ENCODE measurements at places on chromosomes 16 and 17.

GRCh38 chr16:85989376-85989775, 90.4 kb downstream of the IRF8 start:
- no peak for DNase-seq

DNA sequence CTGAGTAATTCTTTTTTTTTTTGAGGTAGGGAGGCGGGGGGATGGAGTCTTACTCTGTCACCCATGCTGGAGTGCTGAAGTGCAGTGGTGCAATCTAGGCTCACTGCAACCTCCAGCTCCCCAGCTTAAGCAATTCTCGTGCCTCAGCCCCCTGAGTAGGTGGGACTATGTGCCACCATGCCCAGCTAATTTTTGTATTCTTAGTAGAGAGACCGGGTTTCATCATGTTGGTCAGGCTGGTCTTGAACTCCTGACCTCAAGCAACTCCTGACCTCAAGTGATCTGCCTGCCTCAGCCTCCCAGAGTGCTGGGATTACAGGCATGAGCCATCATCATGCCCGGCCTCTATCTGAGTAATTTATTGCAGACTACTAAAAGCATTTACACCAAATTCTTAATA, 19.4 kb downstream of the KPNB1 start:
- DNase-seq, result no peak

GRCh38 chr17:70076189-70076588, 1.2 kb downstream of the KCNJ16 start:
- no peak for DNase-seq

DNA sequence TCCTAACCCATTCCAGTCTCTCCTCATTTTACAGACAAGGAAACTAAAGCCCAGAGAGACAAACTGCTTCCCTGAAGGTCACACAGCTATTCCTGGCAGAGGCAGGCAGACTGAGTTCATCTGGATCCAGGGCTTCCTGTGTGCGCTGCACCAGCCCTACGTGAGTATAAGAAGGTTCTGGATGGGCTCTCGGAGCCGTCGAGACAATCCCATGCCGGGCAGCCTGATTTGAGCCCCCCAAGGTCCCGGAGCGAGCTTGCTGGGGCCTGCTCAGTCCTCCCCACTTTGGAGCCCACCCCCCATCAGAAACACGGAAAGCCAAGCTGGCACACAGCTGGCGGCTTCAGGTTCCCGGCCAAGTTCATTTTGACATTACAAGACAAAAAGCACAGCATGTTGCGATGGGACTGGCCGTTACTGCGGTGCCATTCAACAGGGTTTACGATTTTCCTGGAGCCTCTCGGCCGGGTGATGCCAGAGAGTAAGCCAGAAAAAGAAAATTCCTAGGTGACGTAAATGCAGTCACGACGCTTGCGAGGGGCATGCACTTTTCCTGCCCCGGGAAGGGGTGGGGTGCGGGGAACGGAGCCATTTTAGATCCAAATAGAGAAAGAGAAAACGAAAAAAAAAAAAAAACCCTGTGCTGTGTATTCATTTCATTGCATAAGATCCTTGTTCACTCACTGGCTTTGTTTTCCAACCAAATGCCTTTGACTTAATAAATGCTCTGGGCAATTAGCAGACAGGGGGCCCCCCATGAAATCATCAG, 167.1 kb upstream of the FOXF1 start:
- no peak for DNase-seq

DNA sequence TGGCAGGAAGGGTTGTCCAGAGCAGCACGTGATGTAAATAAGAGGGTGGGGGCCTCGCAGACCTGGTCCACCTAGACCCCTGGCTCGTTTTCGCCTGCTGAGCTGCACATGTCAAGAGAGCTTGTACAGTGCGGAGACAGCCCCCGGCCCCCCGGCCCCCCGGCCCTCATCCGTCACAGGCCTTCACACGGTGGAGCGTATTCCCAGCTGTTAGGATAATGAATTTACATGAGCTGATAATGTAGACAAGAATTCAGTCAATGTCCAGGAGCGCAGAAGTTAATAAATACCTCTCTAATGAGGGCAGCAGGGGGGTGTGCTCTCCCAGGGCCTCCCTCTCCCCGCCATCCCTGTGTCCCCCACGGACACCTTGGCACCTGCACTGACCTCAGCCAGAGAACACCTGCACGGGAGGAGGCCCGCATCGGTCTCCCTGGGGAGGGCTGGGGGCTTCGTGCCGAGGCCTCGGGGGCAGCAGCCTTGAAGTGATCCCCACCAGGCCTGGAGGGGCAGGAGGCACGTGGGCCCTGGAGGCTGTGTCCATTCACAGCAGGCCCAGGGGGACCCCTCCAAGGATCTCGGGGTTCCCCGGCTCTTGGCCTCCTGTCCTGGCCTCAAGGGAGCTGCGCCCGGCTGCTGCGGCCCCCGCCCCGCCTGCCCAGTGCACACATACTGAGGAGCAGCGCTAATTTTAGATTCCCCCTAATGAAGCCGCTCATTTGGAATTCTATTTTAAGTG, 14.6 kb downstream of the GSE1 start:
- DNase-seq, result no peak

DNA sequence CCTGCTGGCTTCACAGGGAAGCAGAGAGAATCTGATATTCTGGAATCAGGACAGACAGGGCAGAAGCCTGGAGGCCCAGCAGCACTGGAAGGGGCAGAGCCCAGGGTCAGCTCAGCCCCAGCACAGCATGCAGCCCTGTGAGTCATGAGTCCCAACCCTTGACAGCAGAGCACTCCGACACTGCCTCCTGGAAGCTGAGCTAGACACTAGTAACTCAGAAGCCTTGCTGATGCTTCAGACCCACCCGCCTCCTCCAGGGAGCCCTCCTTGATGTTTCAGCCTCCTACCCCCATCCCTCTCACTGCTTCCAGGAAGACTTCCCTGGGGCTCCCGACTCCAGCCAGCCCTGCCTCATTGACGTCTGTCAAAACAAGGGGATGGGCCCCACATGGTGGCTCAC, 6.9 kb downstream of the CAMKK1 start:
- DNase-seq, result no peak

GRCh38 chr16:87956365-87957231, 5.4 kb downstream of the BANP start:
- DNase-seq, result peak; percentile 79

DNA sequence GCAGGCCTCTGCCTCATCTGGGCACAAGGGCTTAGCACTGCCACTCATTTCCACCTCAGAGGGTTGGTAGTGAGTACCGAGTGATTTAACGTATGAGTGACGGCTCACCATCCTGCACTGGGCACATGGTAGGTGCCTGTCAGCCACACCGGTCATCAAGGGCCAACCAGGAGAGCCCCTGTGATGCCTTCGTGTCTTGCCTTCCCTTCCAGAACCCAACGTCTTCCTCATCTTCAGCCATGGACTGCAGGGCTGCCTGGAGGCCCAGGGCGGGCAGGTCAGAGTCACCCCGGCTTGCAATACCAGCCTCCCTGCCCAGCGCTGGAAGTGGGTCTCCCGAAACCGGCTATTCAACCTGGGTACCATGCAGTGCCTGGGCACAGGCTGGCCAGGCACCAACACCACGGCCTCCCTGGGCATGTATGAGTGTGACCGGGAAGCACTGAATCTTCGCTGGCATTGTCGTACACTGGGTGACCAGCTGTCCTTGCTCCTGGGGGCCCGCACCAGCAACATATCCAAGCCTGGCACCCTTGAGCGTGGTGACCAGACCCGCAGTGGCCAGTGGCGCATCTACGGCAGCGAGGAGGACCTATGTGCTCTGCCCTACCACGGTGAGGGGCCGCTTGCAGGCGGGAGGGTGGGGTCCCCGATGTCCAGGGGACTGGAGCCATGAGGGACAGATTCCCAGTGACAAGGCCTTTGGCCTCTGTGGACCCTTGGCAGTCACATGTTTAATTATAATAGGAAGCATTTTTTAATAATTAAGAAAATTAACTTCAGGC, 37.1 kb downstream of the MRC2 start:
- no peak for DNase-seq

GRCh38 chr16:67814567-67814966, 7.9 kb downstream of the TSNAXIP1 start:
- DNase-seq, result no peak

DNA sequence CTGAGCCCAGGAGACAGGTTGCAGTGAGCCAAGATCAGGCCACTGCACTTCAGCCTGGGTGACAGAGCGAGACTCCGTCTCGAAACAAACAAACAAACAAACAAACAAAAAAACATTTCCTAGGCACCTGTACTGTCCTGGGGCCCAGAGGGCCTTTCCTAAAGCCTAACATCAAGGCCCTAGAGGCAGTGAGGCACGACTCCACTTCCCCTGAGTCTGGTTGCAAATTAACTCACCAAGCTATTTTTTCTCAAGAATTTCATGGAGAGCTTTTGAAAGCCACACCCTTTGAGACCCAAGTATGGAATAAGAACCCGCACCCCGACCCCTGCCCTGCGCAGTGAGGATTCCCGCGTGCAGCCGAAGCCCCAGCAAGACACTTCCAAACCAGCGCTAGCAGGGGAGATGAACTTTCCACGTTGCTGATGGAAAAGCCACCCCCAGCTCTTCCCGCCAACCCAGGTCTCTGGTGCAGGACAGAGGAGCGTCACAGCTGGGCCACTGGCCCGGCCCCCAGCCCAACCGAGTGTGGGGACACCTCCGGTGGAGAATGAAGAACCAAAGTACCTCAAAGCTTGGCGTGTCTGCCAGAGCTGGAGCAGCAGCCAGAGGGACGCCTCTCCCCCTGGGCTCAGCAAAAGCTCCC, 1.2 kb downstream of the CHST5 start:
- DNase-seq, result no peak

GRCh38 chr16:80466024-80466987, 74.5 kb upstream of the DYNLRB2 start:
- peak; percentile 64 for DNase-seq

- DNase-seq, result no peak
Observed at GRCh38 chr17:82063424-82064415, 1.9 kb downstream of the DUS1L start.

- DNase-seq, result no peak
Observed at GRCh38 chr17:16942141-16943031, 29.5 kb downstream of the TNFRSF13B start.

DNA sequence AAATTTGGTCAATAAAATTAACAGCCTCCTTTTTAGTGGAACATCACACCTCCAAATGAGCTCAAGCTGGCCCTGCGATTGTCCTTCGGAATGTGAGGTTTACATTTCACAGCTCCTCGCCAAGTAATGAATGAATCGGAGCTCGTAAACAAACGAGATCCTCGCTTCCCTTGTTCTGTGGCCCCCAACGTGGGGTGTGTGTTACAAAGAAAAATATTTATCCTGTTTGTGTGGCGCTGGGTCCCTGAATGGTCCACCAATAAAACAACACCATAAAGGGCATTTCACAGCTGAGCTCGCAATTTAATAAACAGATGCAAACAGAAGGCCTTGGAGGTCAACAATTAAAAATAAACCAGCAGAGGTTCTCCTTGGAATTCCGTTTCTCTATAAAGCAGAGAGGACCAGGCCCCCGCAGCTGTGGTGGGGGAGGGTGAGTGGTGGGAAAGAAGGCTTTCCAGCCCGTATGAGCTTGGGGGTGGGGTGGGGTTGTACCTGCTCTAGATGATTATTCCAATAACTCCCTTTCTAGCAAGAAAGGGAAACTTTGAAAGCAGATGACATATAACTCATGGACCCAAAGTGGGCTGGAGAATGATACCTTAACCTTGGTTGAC, 393.9 kb upstream of the SALL1 start:
- DNase-seq, result no peak

DNA sequence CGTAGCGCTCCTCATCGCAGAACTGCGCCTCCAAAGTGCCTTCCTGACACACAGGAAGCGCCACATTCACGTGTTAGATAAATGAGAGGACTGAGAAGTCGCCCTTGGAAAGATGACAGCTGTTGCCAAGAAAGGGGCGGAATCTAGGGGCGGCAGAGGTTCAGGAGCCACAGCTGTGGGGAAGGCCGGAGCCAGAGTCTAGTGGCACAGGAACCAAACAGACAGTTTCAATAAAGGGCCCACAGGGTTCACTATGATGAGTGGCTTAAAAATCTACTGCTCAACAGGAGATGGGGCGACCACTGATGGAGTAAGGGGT, 4.7 kb downstream of the FLCN start:
- no peak for DNase-seq

- no peak for DNase-seq
Observed at GRCh38 chr16:67283039-67283825, 3.9 kb downstream of the PLEKHG4 start.

- no peak for DNase-seq
Observed at GRCh38 chr16:66154801-66155200, 211.7 kb upstream of the CDH5 start.

- DNase-seq, result peak; percentile 74
Observed at GRCh38 chr16:27313422-27314160, at the start of gene IL4R. Gene IL4R, plus strand, starts transcription at chr16:27313974. Its CDS starts 26,230 bp downstream, at chr16:27340204.

DNA sequence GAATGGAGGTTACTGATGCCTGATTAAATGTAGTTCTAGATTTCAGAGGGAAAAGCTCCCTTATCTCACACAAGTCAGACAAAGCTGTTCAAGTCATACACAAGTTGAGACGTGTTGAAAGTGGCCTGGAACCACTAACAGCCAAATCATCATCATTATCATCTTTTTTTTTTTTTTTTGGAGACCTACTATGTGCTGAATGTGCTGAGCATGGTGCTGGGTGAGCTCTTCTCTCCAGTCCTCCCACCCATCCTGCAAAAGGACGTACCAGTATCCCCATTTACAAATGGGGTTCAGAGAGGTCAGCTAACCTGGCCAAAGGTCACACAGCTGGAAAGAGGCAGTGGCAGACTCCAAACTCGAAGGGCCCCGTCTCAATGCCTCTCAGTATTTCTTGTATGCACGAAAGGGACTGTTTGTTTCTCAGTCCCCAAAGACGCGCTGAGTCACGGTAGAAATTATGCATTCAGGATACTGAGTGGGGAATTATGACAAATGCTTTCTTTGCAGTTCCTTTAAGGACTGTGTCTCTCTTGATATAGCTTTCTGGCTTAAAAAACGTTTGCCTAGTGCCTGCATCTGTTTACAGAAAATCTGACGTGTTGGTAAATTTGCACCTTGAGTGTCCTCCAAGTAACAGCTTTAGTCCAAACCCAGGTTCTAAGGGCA, 235.5 kb downstream of the XYLT1 start:
- DNase-seq, result no peak

- no peak for DNase-seq
Observed at GRCh38 chr17:56505154-56505756, 88.2 kb upstream of the NOG start.

DNA sequence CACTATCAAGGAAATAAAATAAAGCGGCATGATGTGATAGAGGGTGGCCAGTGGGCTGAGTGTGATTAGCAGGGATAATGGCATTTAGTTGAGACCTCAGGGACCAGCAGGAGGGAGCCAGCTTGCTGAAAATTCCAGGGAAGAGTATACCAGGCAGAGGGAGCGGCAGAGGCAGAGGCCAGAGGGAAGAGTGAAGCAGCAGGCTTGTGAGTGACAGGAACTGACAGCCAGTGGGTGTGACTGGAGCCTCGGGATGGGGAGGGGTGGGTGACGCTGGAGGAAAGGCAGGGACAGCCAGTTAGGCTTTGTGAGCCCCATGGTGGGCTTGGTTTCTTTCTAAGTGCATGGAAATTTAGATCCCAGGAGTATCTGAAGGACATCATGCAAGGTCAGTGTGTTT, 209.7 kb upstream of the CACNG3 start:
- no peak for DNase-seq

GRCh38 chr17:43856141-43856540, 9.2 kb downstream of the CD300LG start:
- DNase-seq, result peak; percentile 3
